ENCODE measurements at places on chromosomes 11 and 22.

GRCh38 chr22:19407649-19408606 lies 23.6 kb downstream of the HIRA start:
- no peak for DNase-seq

DNA sequence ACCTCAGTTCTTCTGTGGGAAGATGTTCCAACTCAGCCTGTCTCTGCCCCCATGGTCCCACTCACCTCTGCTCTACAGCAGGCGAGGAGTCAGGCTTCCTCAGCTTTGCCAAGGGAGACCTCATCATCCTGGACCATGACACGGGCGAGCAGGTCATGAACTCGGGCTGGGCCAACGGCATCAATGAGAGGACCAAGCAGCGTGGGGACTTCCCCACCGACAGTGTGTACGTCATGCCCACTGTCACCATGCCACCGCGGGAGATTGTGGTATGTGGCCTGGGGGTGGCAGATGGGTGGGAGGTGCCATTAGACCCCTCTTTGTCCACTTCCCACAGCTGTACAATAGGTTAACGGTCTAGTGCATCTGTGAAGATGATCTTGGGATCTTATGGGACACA lies 73.3 kb downstream of the MYO7A start:
- DNase-seq, result no peak

DNA sequence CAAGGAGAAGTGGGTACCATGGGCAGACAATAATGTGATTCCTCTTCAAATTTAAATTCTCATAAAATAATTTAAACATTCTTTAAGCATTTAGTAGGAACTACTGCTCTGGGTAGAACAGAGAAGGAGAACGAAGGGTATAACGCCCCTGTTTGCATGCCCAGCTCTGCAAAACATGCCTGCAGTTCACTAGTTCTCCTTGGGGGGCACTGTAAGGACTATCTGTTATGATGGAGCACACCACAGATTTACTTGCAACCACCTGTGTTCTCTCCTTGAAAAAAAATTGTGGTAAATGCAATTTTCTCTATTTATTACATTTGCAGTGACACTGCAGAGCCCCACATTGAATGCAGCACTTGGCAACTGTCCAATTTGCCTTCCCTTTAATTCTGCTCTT lies 100.3 kb downstream of the GUCY1A2 start:
- peak; percentile 21 for DNase-seq

DNA sequence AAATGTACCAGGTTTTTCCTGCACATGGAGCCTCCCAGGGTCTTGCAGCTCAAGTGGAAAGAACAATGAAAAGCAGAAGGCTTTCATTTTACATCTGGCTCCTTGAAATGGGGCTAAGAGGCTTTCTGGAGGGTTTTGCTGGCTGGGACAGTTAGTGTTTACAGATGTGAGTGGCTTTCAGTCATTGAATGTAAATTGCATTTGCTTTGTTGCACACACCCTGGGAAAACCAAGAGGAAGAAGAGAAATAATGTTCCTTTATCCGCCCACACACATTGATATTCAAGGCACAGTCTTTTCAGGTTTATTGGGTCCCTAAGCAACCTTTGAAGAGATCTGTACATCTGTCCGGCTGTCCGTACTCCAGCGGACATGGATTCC lies 144.5 kb downstream of the SPON1 start:
- no peak for DNase-seq

GRCh38 chr11:85647604-85648299 lies at the start of gene TMEM126A:
Gene TMEM126A, plus strand, starts transcription at chr11:85647967. Its CDS starts 2,289 bp downstream, at chr11:85650256.
- DNase-seq, result peak; percentile 86

- DNase-seq, result no peak
These were observed 1.7 kb downstream of the IL17REL start for GRCh38 chr22:50010676-50011446.

DNA sequence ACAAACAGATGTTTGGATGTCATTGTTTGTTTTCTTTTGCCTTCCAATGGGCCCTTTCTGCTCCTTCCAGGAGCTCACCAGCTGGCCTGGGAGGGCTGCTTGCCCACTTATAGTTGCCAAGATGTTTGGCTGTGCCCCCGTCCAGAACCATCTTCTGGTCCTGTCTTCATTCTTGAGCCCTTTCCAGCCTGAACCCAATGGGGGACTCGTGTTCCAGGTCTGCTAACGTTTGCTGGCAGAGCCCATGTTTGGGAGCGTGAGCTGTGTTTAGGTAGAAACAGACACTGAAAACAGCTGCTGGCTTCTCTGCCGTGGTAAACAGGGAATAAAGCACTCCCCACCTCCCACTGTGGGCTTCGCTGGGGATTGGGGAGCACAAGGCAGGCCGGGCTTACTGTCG lies 83.2 kb upstream of the SYT13 start:
- DNase-seq, result no peak

DNA sequence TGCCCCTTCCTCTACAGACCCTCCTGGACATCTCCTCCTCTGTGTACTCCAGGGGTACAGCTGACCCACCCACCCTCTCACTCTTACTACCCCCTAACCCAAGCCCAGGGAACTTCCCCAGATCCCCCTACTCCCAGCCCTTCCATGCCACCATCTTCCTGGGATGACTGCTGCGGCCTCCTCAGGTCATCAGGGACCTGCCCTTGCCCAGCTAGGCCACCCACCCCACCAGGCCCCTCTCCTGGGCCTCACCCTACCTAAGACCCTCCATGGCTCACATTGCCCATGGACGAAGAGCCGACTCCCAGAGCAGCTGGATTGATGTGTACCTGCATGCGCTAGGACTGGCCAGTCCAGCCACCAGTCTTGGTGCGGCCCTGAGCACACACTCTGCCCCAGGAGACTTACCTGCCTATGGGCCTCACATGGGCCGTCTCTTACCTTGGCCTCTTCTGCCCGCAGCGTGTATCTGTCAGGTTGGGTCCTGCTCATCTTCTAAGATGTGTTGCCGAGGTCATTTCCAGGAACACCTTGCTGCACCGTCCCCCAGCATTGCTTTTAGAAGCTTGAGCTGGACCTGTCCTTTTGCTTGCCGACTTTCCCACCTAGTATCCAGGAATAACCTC lies 2.0 kb upstream of the CLDN5 start:
- no peak for DNase-seq

GRCh38 chr11:34174412-34175041 lies 69.1 kb downstream of the NAT10 start:
- peak; percentile 44 for DNase-seq

GRCh38 chr11:82733444-82734119 lies at the start of gene FAM181B:
Gene FAM181B, minus strand, starts transcription at chr11:82733864. Its CDS starts 135 bp downstream, at chr11:82733729.
- DNase-seq, result peak; percentile 39

GRCh38 chr11:95297680-95298452 lies 66.9 kb upstream of the SESN3 start:
- DNase-seq, result no peak

- peak; percentile 63 for DNase-seq
These were observed 4.2 kb downstream of the USP2 start for GRCh38 chr11:119377112-119377901.

- DNase-seq, result no peak
These were observed 13.8 kb upstream of the IFITM3 start for GRCh38 chr11:334264-334994.

- no peak for DNase-seq
These were observed 6.4 kb upstream of the CCND1 start for GRCh38 chr11:69634590-69634989.

DNA sequence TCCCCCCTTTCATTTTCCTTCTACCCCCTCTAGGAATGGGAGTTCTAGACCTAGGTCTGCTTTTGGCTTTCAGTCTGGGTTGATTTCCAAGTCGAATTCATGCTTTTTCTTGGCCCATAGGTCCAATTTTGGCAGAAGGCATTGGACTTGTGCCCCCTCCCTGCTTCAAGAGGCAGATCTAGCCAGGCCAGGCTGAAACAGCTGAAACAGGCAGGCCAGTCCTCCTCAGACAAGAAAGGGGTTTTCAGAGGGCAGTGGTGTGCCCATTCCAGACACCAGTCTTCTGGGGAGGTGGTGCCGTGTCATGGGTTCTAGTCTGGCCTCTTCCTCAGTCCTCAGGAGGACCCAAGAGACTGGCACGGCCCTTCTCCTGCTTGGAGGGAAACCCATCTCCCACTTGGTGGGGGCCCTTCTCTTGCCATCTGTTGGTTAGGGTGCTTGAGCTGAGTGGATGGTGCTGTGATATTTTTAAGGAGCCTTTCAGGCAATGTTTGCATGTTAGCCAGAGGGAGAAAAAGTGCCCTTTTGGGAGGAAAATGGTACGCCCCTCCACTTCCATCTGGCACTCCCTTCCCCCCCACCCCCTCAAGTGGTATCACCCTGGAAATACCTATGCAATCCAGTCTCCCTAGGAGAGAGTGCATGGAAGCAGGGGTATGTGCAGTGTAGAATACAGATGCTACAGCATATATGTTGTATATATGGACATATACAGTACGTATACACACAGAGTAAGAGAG lies 53.6 kb downstream of the SYT13 start:
- no peak for DNase-seq

- DNase-seq, result no peak
These were observed 19.7 kb downstream of the CDPF1 start for GRCh38 chr22:46230262-46230901.

DNA sequence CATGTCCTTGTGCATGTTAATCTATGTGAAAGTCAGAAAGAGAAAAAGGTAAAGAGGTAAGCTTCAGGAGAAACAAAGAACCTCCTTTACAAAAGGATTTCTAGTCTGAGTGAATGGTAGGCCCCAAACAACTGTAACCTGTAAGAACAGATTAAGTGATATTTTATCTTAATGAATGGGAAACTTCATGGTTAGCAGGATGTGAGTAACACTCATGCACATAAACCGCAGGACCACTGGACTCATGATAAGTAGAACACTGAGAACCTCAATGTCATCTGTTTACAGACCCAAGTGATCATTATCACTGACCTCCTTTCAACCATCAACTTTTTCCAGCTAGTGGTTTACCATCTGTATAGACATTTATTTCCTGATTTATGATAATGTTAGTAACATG lies 19.9 kb downstream of the OR8G5 start:
- DNase-seq, result no peak

DNA sequence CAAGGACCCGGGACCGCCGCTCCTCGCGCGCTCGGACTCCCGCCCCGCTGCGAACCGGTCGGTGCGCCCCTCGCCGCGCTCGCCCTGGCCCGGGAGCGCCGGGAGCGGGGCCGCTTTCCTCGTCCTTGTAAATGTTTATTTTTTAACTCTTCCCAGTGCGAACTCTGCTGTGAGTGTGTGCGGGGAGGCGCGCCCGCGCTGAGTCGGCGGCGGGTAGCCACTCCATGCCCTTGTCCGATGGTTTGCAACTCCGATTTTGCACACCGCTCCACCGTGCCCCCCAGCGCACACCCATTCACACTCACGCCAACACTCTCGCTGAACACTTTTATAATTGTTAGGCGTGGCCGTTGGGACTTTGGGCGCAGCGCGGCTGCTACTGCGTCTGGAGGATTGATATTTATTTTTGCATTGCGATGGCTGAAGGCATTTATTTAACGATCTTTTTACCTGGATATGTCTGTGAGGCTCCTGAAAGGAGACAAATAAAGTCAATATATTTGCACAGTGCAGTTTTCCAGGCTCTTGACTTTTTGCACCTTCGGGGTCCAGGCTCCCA lies 1.0 kb downstream of the C11orf96 start:
- DNase-seq, result no peak

- no peak for DNase-seq
These were observed 25.2 kb downstream of the DSCAML1 start for GRCh38 chr11:117771841-117772240.

DNA sequence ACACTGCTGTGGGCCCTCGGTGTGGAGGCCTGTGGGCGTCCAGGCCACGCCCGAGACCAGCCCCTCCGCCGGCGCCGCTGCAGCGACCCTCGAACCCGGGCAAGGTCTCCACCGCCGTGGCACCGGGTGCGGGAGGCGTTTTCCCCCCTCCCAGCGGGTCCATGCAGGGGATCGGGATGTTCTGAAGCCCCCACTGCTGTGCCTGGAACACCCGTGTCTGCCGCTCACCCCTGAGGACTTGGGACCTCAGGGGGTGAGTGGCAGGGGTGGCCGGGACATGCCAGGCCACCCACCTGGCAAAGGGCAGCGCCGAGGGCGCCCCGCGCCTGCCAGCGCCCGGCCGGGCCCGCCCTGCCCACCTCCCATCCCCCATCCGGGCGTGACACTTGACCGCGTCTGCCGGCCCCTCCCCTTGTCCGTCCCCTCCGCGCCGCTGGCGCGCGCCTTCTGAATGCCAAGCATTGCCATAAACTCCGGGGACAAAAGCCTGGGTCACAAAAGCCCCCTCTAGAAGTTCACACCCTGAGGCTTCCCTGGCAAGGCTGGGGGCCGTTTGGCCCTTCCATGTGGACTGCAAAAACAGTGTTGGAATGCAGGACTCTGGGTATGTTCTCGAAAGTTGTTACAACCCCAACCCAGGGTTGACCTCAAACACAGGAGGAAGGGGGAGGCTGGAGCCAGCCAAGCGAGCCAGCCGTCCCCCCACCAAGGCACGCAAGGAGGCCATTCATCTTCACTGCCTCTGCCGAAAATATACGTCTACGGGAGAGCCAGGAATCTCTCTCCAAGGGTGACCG lies 819 bp upstream of the KCNQ1OT1 start:
- DNase-seq, result no peak

GRCh38 chr11:69252490-69252837 lies 41.5 kb upstream of the MYEOV start:
- peak; percentile 20 for DNase-seq

- DNase-seq, result no peak
These were observed 47.2 kb upstream of the MMP7 start for GRCh38 chr11:102577723-102578122.

DNA sequence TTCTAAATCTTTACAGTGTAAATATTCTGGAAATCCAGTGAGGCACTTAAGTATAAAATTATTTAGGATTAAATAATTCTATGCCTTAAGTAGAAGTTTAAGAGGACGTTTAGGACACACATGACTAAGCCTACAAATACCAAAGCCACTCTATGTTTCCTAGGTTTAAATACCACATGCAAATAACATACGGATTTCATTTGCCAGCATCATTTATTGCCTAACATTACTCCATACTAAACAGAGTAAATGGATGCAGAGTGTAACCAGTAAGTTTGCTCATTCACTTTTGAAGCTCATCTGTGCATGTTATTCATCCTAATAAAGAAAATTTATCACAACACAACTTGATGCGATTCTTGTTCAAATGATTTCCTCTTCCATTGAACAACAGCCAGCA lies 4.1 kb downstream of the BDNF start:
- no peak for DNase-seq

Measured in bronchial epithelial cell (primary cell).